Activated B cell treated with CpG ODN at 0.5 μM for 24 hours (primary cell): ENCODE measurements at places on chromosomes 12 and 14.

DNA sequence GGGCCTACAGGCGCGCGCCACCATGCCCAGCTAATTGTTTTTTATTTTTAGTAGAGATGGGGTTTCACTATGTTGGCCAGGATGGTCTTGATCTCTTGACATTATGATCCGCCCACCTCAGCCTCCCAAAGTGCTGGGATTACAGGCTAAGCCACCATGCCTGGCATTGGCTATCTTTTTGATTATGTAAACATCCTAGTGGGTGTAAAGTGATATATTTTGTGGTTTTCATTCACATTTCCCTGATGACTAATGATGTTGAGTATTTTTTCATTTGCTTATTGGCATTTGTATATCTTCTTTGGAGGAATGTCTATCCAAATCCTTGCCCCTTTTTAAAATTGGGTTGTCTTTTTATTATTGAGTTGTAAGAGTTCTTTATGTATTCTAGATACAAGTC is 16.3 kb downstream of the CREBL2 start:
- no peak for DNase-seq
- H3K4me3 ChIP-seq, result no peak overlapping the region
- H3K4me1 ChIP-seq, result peaks cover 10% of the 10 kb centered on the region
- H3K36me3 ChIP-seq, result peaks cover 17% of the 10 kb centered on the region

DNA sequence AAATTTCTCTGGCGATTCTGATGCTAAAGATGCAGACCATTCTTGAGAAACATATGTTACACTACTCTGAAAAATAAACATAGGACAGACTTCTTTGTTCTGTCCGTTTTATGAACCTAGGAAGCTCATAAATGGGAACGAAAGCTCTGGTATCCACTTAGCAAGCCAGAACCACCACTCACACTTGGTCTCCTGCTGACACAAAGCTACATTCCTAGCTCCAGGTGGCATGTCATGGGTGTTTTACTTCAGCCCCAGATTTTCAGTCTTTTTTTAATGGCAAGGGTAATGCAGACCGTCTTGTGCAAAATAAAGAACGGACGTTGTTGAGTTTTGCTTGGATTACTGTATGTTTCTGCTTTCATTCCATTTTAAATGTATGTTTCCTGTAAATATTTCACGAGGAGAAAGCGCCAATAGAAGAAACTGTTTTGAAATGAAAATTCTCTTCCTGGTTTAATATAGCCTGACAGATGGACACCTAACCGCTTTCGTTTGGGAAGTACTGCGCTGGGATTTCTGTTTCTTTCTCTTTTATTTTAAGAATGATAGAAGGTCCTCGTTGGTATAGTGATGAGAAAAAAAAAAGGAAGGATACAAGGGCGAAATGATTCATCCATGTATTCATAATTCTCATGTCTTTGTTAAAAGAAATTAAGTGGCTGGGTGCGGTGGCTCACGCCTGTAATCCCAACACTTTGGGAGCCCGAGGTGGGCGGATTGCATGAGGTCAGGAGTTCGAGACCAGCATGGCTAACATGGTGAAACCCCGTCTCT is 871 bp upstream of the COQ5 start:
- peak overlapping the region; percentile 99 for H3K27ac ChIP-seq
- H3K36me3 ChIP-seq, result peaks cover 15% of the 10 kb centered on the region
- peaks cover 31% of the 10 kb centered on the region for H3K4me1 ChIP-seq
- DNase-seq, result no peak
- peak overlapping the region; percentile 100 for H3K4me3 ChIP-seq

GRCh38 chr12:39988574-39988973 is 117.3 kb downstream of the SLC2A13 start:
- H3K4me3 ChIP-seq, result no peak overlapping the region
- no peak for DNase-seq
- no peaks in the 10 kb centered on the region for H3K27me3 ChIP-seq
- no peaks in the 10 kb centered on the region for H3K36me3 ChIP-seq
- no peak overlapping the region for H3K27ac ChIP-seq

DNA sequence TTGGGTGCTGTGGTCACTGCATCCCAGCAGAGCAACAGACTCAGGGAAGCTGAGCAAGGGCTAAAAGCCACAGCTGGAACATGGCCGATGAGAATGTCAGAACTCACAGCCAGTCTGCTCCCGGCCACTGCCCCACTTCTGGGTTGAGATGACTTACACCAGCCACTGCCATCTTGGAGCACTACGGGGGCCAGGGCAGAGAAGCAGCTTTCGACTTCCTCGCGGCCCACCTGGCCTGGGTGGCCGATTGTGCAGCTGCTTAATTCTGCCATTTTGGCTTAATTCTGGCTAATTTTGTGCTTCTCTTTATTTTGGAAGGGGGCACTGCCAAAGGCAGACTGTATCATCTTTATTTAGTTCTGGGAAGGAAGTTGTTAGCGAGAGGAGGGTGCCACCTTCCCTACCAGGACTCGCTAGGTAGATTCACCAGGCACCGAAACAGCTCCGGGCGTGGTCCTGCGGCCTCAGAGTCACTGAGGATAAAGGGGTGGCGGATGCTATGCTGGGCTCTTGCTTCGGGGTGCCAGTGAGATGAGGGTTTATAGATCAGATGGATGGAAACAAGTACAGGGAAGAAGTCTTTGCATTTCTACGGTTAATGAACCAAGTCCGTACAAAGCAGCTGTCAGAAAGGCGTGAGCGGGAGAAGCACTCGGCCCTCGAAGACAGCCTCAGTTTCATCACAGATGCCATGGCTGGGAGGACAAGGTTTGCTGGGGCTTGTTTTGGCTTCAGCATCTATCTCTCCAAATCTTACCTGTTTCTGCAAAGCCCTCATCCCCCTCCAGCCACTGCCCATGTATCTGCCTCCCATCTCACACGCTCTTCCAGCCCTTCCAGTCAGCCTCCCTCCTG is 147.8 kb downstream of the PIWIL1 start:
- H3K4me1 ChIP-seq, result no peaks in the 10 kb centered on the region
- no peak for DNase-seq
- no peak overlapping the region for H3K27ac ChIP-seq
- H3K27me3 ChIP-seq, result no peaks in the 10 kb centered on the region
- H3K4me3 ChIP-seq, result no peak overlapping the region

GRCh38 chr14:40119765-40120164 is 687.5 kb upstream of the FBXO33 start:
- H3K4me3 ChIP-seq, result no peak overlapping the region
- no peaks in the 10 kb centered on the region for H3K27me3 ChIP-seq
- H3K36me3 ChIP-seq, result no peaks in the 10 kb centered on the region
- H3K4me1 ChIP-seq, result no peaks in the 10 kb centered on the region
- DNase-seq, result no peak

DNA sequence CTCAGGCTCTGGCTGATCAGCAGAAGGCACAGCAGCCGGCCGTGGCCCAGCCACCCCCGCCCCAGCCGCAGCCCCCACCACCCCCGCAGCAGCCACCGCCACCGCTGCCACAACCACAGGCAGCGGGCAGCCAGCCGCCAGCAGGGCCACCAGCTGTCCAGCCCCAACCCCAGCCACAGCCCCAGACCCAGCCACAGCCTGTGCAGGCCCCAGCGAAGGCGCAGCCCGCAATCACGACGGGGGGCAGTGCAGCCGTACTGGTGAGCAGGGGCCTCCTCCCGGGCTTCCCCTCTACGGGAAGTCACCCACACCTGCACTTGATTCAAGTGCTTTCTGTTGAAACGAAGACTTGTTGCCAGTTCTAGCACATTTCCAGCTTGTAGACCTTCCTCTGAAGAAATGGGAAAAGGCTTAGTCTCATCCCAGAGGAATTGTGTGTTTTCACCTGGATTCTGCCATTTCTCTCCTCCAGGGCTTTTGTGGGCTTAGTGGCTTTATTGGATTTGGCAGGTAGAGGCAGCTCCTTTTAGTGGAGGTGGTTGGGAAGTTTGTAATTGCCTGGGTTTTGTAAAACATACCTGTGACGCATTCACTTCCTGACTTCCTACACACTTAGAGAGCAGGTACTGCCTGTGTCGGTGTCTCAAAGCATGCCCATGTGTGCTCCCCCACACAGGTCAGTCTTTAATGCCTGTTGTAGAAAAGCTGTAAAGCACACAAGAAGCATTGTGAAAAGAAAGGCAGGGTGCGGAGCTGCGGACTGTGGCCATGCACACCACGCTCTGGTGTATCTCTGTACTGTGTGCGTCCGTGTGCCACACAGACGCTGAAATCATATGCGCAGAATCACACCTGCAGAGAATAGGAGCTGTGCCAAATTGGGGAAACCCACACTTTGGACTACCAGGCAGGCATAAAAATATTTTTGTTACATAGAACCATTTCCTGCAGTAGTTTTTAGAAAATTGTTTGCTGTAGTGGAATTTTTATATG is 90.5 kb downstream of the DDX51 start:
- H3K27me3 ChIP-seq, result no peaks in the 10 kb centered on the region
- H3K36me3 ChIP-seq, result peaks cover 74% of the 10 kb centered on the region
- H3K27ac ChIP-seq, result no peak overlapping the region

DNA sequence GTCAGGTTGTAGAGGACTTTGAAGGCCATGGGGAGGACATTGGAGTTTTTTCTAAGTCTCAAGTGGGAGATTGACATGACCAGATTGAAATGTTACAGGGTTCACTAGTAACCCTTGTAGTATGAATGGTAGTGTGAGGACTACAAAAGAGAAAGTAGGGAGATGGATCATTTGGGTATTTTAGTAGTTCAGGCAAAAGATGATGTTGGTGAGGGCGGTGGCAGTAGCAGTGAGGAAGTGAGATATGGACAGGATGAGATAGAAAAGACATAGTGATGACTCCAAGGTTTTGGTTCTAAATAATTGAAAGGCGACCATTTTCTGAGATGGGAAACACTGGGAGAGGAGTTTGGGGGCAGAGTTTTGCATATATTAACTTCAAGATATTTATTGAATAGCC is 94.2 kb upstream of the CNTN1 start:
- no peak for DNase-seq
- peaks cover 2% of the 10 kb centered on the region for H3K27me3 ChIP-seq
- H3K4me3 ChIP-seq, result no peak overlapping the region
- no peaks in the 10 kb centered on the region for H3K4me1 ChIP-seq
- no peaks in the 10 kb centered on the region for H3K36me3 ChIP-seq
- H3K27ac ChIP-seq, result no peak overlapping the region

GRCh38 chr12:126443977-126444376 is 1378.7 kb downstream of the AACS start:
- H3K27me3 ChIP-seq, result no peaks in the 10 kb centered on the region
- DNase-seq, result no peak
- H3K4me1 ChIP-seq, result no peaks in the 10 kb centered on the region
- no peaks in the 10 kb centered on the region for H3K36me3 ChIP-seq
- H3K27ac ChIP-seq, result no peak overlapping the region

- H3K4me1 ChIP-seq, result no peaks in the 10 kb centered on the region
- no peak overlapping the region for H3K4me3 ChIP-seq
- no peak for DNase-seq
- H3K27me3 ChIP-seq, result no peaks in the 10 kb centered on the region
- H3K27ac ChIP-seq, result no peak overlapping the region
These were observed 656.0 kb upstream of the MDGA2 start for GRCh38 chr14:48331421-48331820.

- no peaks in the 10 kb centered on the region for H3K36me3 ChIP-seq
- H3K4me1 ChIP-seq, result no peaks in the 10 kb centered on the region
- no peak for DNase-seq
- no peak overlapping the region for H3K27ac ChIP-seq
These were observed 9.2 kb upstream of the CCDC196 start for GRCh38 chr14:66476964-66477363.

- peaks cover 11% of the 10 kb centered on the region for H3K36me3 ChIP-seq
- peaks cover 50% of the 10 kb centered on the region for H3K4me1 ChIP-seq
- peak overlapping the region; percentile 99 for H3K27ac ChIP-seq
- no peaks in the 10 kb centered on the region for H3K27me3 ChIP-seq
These were observed 125.3 kb upstream of the ATF7IP start for GRCh38 chr12:14239935-14240872.

- H3K27ac ChIP-seq, result no peak overlapping the region
- no peak overlapping the region for H3K4me3 ChIP-seq
- no peaks in the 10 kb centered on the region for H3K4me1 ChIP-seq
- no peaks in the 10 kb centered on the region for H3K27me3 ChIP-seq
These were observed 350.4 kb downstream of the TMEM121 start for GRCh38 chr14:105876829-105877228.

GRCh38 chr12:105156260-105156659 is 48.7 kb downstream of the WASHC4 start:
- H3K27me3 ChIP-seq, result no peaks in the 10 kb centered on the region
- no peak overlapping the region for H3K4me3 ChIP-seq
- no peak for DNase-seq
- peak overlapping the region; percentile 36 for H3K27ac ChIP-seq
- H3K4me1 ChIP-seq, result no peaks in the 10 kb centered on the region

DNA sequence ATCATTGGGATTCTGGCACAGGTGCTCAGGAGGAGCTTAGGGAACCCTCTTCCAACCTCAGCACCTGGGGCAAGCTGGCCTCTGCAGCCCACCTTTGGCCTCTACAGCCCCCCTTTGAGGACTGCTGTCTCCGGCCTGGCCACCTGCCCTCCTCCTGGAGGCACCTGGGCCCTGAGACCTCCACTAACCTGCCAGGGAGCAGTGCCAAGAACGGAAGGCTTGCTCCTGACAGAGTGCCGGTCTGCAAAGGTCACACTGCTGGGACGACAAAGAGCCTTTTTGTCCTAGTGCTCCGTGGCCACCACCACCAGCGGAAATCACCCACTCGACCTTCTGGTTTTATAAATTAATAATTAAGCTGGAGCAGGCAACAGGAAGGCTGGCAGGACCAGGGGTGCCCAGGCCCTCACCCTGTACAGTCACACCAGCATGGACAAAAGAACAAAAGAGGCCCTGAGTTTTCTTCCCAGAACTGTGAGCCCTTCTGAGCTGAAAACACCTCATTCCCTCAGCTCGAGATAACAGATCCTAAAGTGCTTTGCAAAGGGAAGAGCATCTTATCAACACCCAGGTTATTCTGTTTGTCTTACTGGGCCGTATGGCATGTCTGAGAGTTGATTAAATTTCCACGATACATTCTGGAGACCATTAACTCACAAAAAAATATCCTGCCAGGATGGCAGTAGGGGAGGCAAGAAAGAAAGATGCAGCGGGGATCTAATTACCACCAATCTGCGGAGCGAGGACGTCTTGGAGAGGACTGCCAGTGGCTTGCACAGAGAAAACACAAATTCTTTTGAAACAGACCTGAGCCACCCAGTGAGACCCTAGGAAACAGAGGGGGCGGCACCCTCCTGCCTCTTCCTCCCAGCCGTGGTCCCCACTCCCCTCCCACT is 8.2 kb downstream of the TESC start:
- no peaks in the 10 kb centered on the region for H3K27me3 ChIP-seq
- H3K4me3 ChIP-seq, result no peak overlapping the region
- peaks cover 3% of the 10 kb centered on the region for H3K36me3 ChIP-seq
- DNase-seq, result no peak
- H3K27ac ChIP-seq, result no peak overlapping the region
